NCI-H187 (cell line): ENCODE measurements at places on chromosomes 1 and 21.

- DNase-seq = no peak
Observed at GRCh38 chr21:24785033-24785432, 822.2 kb downstream of the MRPL39 start.

DNA sequence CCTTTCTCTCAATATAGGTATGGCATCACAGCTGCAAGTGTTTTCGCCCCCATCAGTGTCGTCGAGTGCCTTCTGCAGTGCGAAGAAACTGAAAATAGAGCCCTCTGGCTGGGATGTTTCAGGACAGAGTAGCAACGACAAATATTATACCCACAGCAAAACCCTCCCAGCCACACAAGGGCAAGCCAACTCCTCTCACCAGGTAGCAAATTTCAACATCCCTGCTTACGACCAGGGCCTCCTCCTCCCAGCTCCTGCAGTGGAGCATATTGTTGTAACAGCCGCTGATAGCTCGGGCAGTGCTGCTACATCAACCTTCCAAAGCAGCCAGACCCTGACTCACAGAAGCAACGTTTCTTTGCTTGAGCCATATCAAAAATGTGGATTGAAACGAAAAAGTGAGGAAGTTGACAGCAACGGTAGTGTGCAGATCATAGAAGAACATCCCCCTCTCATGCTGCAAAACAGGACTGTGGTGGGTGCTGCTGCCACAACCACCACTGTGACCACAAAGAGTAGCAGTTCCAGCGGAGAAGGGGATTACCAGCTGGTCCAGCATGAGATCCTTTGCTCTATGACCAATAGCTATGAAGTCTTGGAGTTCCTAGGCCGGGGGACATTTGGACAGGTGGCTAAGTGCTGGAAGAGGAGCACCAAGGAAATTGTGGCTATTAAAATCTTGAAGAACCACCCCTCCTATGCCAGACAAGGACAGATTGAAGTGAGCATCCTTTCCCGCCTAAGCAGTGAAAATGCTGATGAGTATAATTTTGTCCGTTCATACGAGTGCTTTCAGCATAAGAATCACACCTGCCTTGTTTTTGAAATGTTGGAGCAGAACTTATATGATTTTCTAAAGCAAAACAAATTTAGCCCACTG lies 11.5 kb downstream of the HIPK1 start:
- no peak for DNase-seq

DNA sequence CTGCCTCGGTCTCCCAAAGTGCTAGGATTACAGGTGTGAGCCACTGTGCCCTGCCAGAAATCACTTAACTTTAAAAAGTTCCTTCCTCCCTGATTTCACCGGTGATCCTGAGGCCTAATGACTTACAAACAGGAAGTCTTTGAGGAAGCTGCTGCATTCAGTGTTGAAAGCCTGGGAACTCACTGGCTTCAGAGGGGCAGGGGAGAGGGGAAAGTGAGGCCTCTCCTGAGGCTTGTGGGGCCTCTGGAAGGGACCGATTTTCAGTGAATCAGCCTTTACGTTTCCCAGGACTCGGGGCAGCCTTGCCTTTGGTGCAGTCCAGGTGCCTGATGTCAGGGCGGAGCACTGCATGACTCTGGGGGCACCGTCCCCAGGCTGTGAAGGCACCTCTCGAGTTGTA lies 30.1 kb upstream of the ARHGEF10L start:
- no peak for DNase-seq

DNA sequence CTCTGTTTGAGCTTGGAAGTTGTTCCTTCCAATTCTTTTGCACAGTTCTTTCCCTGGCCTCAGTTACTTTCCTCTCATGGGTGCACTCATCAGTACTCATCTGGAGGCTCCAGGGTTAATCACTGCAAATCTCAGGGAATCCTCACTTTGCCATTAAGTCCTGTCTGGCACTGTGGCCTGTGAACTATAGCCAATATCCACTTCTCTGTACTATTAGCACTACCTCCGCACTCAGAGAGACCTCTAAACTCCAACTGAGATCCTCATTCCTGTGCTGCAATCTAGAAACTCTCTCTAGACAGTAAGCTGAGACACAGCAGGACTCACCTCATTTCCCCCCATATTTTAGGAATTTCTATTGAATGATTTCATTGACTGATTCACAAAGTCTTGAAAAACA lies 311.3 kb downstream of the NCAM2 start:
- DNase-seq = no peak

DNA sequence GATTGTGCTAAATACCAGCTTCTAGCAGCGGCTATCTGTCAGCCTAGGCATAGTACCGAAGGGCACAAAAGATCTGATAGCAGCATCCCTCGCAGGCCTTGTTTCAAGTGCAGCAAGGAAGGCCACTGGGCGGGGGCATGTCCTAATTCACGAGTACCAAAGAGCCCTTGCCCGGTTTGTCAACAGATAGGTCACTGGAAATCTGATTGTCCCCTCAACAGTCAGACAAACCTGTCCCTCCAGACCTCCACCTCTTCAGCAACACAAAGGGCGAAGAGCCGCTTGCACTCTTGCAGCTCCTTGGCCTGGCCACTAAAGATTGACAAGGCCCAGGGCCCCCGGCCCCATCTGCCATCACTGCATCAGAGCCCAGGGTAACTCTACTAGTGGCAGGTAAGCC lies 22.7 kb upstream of the CA6 start:
- DNase-seq = no peak

- no peak for DNase-seq
Observed at GRCh38 chr1:218371927-218372672, 27.0 kb downstream of the TGFB2 start.

DNA sequence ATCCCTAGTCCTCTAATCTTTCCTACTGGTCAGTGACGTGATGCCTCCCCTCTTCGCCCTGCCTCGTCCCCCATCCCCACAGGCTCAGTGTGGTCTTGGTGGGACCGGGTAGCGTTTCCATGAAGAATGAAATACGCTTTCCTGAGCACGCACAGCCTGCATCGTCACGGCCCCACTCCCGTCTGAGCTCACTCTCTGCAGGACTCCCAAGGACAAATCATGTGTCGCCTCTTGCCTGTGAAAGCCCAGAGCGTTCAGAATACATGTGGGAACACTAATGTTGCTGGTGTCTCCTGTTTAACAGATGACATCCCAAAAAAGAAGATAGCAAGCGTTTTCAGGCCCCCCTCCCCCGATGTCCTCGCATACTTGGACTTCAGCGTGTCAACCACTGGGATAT lies 49.2 kb downstream of the S100B start:
- no peak for DNase-seq
